ENCODE measurements at places on chromosomes 13 and 19.

- DNase-seq = no peak
Measured at GRCh38 chr13:33132644-33133440, 116.6 kb downstream of the KL start.

DNA sequence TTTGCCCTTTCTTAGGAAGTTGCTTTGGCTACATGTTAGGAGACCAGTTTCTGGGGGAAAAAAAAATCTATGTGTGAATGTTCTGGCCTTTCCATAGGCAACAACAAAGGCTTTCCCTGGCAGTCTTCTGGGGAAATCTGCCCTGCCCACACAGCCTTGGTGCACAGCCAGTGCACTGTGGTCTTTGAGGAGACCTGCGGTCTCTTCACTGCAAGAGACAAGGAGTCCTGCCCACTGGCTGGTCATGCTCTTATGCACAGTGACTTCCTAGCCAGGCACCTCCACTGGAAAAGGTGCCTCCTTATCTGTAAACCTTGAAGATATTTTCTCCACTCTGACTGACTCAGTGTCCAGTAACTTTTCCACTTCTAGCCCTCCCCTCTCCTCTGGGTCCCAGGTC is 155.1 kb downstream of the SUCLA2 start:
- DNase-seq = no peak

DNA sequence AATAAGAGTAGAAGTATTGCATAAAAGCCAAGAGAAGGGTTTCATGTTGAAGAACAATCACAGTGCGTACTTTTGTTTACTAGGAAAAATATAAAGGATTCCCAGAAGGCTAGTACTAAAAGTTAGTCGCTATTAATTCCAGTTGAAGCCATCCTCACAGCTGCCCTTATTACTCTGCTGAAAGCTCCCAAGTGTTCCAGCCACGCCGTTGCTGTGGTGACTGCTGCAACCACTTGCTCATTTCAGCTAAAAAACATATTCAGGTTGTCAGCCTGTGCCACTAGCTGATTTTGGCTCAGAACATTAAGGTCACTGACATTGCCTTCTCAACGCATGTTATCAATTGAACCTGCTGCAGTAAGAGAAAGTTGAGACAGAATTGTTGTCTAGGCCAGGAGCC is 87.1 kb upstream of the FNDC3A start:
- no peak for DNase-seq

GRCh38 chr19:40614622-40615411 is 13.6 kb downstream of the LTBP4 start:
- peak; percentile 97 for DNase-seq
